ENCODE measurements at places on chromosomes 16 and 17.

- DNase-seq: no peak
Observed at GRCh38 chr17:65987988-65988387, 203.9 kb downstream of the CEP112 start.

GRCh38 chr16:77760800-77761199 lies 27.6 kb upstream of the VAT1L start:
- no peak for DNase-seq

- DNase-seq: no peak
Observed at GRCh38 chr17:39737760-39738567, at the start of gene GRB7. Gene GRB7 (plus strand): TSS chr17:39737938. CDS start chr17:39742302, 4,364 bp downstream.

DNA sequence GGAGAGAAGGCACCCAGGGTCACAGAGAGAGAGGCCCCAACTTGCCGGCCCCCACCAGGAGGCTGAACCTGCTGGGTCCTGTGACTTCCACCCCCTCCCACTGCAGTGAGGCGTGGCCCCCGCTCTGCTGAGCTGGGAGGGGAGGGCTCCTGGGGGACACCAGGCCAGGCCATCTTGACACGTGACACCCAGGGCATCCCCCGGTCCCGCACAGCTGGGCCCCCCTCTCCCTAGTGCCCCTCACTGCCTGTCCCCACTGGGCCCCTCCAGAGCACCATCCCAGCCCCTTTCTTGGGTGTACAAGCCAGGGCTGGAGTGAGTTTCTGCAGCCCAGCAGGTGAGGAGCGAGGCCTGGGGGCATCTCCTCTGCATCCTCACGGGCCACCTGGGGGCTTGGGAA lies 12.4 kb downstream of the UBALD1 start:
- no peak for DNase-seq
